Putamen (tissue), 1 donor: ENCODE measurements at places on chromosomes 12 and 14.

- DNase-seq: no peak
Observed at GRCh38 chr14:100092832-100093231, 27.6 kb downstream of the EVL start.

DNA sequence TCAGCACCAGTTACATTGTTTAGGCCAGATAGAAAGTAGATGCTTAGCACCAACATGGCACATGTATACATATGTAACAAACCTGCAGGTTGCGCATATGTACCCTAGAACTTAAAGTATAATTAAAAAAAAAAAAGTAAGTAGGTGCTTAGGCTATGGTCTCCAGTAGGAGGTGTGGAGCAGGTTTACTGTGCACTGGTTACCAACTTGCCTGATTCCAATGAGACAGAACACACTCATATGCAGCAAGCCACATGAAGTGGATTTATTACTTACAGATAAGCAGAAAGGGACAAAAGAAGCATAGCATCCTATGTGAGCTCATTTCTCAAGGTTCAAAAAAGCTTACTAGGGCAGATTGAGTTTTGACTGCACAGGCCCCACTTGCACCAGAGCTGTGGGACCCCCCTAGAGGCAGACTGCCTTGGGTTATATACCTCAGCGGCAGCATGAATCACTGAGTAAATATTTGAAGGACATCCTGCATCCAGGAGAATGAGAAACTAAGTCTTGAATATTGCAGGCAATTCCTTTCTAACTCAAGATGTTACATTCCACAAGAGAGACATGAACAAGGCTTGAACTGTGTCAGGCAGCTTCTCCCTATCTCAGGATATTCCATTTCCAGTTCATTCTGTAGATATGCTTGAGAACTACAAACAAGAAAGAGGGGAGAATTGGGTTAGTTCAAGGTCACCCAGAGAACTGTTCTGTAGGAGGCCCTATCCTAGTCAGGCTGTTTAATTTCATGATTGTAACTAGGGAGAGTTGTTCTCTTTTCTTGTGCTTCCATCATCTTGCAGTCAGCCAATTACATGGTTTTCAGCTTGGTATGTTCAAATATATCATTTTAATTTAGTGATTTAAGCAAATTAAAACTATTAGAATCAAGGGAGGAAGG, 30.1 kb downstream of the LRFN5 start:
- DNase-seq: no peak

- DNase-seq: no peak
Observed at GRCh38 chr14:46964378-46964777, 312.8 kb upstream of the RPL10L start.

- no peak for DNase-seq
Observed at GRCh38 chr12:130806574-130806973, 32.5 kb downstream of the STX2 start.

DNA sequence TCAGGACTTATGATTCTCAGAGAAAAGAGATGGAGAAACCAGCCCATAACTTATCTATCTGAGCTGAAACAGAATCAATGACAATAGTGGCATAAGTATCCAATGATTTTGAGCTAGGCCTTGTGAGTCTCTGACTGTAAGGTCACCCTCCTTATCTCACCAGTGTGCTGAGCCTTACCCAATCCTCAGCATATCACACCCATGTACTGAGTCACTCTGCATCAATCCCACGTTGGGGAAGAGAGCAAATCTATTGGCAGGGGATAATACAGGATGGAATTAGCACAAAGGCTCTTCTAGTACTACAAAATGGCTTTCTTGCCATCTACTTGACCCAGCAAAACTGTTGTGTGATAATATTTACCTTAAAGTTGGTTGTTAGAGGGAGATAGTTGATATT, 997.8 kb downstream of the NRXN3 start:
- no peak for DNase-seq

- DNase-seq: no peak
Observed at GRCh38 chr14:36485773-36486172, 34.3 kb downstream of the NKX2-1 start.

GRCh38 chr14:99720941-99721791, 37.1 kb downstream of the CYP46A1 start:
- no peak for DNase-seq

- no peak for DNase-seq
Observed at GRCh38 chr14:58563978-58564377, 73.8 kb upstream of the DACT1 start.

GRCh38 chr12:120580787-120581723, at the start of gene POP5:
TSS of gene POP5 (minus strand) at chr12:120581402. CDS start at chr12:120581362, 40 bp downstream.
- DNase-seq: peak; percentile 98

DNA sequence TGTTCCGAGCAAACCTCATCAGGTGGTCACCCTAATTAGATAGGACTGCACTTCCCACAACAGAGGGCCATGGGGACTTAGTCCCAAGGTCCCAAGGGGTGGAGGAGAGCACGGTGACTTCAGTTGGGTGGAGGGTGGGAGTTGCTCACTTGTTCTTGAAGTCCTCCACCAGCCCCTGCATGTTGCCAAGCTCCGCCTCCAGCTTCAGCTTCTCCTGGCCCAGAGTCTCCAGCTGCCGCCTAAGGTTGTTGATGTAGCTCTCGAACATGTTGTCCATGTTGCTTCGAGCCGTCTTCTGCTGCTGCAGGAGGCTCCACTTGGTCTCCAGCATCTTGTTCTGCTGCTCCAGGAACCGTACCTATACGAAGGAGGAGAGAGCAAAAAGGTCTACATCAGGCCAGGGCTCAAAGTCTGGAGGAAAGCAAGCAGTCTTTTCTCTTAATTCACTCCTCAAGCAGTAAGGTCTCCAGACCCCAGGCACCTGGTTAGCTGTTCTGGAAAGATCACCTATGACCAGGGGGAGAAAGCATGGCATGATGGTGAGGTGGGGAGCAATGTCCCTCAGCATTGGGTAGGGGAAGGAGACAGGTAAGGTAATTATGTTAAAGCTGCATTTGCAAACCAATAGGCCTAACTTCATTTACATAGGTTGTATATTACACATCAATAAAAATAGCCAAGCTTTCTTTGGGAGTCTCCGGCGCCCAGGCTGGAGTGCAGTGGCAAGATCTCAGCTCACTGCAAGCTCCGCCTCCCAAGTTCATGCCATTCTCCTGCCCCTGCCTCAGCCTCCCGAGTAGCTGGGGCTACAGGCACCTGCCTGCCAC, 2.9 kb downstream of the KRT8 start:
- no peak for DNase-seq

DNA sequence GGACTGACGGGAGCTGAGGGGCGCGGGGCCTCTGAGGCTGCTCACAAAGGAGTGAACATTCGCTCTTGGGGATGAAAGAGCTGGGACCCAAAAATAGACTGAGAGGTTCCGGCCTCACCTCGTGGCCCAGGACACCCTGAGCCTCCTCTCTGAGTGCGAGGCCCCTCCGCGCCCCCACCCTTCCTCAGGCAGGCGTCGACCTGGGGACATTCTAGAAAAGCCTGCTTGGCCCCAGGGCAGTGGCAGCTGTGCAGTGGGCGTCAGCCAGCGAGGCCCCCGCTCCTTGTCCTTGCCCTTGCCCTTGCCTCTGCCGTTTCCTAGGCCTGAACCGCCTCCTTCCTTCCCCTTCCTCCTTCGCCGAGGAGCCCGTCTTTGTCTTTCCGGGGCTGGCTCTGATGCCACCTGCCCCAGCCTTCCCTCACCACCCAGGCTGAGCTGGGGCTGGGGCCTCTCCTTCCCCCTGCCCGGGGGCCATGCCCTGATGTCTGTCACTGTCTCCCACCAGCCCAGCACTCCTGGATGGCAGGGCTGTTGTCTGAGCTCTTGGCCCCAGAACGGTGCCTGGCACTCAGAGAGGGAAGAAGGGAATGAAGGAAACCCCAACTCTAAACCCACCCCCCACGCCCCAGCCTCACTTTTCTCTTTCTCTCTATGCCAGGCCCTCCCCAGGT, 208.2 kb upstream of the RTL1 start:
- no peak for DNase-seq

GRCh38 chr12:130752692-130753230, 36.7 kb upstream of the RIMBP2 start:
- no peak for DNase-seq

- DNase-seq: peak; percentile 19
Observed at GRCh38 chr14:52840877-52841276, 49.5 kb upstream of the GNPNAT1 start.

DNA sequence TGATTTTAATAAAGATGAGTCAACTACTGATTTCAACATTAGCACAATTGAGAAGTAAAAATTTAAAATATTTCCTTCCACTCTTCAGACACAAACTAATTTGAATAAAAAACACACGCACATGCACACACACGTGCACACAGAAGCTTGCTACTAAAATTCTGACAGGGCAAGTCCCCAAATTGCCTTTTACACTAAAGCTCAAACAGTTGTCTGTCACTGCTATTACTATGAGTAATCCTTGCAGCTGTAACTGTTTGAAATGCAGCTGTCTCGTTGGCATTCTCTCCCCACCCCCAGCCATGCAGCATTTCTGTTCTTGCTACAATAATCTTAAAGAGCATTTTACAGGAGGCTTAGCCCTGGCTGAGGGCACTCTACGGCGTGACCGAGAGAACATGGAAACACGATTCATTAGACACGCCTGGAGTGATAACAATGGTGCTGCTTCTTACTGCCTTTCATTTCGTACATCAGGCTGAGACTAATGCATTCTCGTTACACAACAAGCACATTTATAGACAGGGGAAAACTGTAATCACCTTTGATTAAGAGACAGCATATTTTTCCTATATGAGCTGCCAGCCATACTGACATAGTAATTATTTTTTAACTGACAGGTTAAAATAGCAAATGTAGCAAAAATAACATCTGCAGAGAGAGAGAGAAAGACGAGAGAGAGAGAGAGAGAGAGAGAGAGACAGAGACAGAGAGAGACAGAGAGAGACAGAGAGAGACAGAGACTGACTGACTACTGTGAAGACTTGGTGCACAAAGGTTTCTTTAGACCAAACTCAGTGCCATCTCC, 153.8 kb downstream of the MED13L start:
- DNase-seq: peak; percentile 60

DNA sequence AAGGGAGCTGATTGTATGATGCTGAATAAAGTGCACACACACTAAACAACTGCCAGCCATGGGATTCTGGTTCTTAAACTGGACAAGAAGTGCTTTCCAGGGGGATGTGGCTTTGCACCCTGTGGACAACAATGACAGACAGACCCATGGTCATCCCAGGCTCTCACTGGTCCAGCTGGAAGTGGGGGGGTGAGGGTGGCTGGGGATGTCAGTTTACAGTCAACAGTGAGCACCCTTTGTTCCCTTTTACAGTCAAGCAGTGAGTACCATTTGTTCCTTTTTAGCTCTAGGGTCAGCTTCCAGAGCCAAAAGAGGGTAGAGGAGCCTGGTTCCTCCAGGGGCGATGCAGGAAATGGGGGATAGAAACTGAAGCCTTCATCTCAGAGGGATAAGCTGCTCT, 100.7 kb downstream of the SMOC1 start:
- DNase-seq: peak; percentile 67

DNA sequence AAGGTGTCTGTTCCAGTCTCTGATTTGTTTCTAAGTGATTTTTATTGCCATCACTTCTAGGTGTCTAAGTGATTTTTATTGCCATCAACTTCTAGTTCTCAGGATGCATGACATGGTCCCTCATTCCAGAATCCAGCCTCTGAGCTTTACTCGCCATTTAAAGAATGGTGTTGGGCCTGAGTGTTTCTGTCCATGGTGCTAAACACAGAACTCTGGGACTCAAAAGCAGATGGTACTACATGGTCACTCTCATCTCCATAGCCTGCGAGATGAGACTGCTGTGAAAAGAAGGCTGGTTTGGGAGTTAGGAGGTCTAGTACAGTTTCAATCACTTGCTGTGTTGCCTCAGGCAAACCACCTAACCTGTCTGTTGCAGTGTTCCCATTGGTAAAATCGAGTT, 276.6 kb downstream of the NRXN3 start:
- DNase-seq: no peak

DNA sequence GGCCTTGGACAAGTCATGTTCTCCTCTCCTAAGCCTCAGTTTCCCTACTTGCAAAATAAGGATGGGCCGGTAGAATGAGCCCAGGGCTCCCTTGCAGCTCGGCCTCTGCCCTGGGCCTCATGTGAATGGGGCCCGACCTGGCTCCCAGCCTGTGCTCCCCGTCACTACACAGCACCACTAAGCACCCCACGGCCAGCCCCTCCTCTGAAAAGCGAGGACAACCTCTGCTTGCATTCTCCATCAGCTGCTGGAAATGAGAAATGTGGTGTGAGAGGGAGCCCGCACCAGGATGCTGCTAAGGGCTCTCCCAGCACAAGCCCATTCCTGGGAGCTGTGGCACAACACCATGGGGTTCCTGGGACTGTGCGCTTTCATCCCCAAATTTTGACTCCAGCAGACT, 10.2 kb downstream of the SLC25A47 start:
- DNase-seq: no peak

DNA sequence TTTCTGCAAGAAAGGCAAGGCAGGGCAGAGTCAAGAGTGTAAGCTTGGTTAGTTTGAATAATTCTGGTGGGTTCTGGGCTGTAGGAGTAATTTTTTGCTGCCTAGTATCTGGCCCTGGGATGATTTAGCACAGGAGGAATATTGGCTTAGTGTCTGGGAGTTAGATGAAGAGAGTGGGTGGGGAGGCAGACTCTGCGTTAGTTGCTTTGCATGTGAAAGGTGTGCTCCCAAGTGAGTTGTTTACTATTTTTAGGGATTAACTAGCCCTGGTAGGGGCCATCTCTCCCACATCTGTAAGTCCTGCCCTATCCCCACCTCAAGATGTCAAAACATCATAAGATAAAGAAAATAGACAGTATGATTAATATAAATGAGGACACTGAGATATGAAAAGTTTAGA, 249.7 kb downstream of the LRIG3 start:
- no peak for DNase-seq

DNA sequence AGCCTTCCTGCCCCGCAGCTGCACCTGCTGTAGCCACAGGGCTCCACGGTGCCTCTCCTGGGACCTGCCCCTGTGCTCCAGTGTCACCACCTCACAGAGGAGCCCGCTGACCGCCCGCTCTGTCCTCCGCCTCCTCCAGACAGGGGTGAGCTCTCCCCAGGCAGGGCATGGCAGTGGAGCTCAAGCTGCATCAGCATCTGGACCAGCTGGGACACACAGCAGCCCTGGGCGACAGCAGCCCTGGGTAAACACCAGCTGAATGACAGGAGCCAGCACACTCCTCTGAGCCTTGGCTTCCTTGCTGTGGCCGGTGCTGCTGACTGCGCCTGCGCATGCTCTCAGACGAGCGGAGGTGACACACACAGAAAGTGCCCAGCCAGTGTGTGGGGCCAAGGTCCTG, 22.0 kb downstream of the CHGA start:
- no peak for DNase-seq

DNA sequence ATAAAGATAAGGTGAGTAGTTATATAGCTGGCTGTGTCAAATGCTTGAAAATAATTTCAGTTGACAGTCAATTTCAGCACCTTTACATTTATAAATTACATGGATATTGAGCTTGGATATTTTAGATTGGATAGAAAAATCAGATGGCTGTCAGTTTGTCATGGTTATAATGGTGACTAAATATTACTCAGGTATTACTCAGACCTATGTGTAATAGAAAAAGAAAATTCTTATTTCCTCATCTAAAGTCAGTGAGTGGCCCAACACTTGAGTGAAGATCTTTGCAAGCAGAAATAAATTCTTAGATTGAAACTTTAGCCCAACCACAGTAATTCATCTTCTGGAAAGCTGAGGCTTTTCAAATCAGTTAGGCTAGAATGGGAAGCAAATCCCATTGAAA, 354.4 kb downstream of the NAV3 start:
- no peak for DNase-seq

- no peak for DNase-seq
Observed at GRCh38 chr12:67958187-67958586, 31.1 kb upstream of the IFNG-AS1 start.

- peak; percentile 8 for DNase-seq
Observed at GRCh38 chr14:19801118-19801464, 2.5 kb upstream of the OR4N2 start.
